Neural progenitor cell (in vitro differentiated cells): ENCODE measurements at places on chromosomes 6 and 20.

DNA sequence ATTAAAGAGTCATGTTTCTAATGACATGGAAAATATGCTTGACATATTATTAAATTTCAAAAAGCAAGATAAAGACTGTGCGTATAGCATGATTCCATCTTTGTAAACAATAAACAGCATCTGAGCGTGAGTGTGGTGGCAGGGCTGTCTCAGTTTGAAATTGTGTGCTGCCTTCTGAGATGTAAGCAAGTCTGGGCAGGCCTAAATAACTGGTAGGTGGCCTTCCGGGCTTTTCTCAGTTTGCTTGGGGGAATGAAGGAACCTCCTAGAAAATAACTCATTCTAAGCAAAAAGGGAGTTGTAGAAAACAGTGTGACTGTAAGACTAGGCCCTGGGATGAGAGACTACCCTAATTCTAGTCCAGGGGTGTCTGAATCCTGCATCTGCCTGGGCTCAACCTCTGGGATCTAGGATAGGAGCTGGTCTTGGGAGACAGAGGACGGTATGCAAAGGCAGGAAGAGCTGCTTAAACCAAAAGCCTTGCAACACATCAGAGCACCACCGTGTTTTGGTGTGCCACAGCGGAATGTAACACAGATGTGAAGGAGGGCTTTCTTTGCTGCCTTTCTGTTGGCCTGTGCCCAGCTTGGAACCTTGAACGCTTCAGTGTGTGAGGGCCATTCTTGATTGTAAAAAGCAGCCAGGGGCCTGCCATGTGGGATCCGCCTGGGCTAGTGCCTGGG lies 63.5 kb upstream of the L3MBTL3 start:
- no peak for DNase-seq

GRCh38 chr6:116376149-116376548 lies 5.4 kb downstream of the DSE start:
- peak; percentile 37 for DNase-seq

GRCh38 chr20:5834436-5835005 lies 84.3 kb downstream of the SHLD1 start:
- no peak for DNase-seq

- no peak for DNase-seq
These were observed 7.9 kb upstream of the ZSCAN12 start for GRCh38 chr6:28407401-28407800.

DNA sequence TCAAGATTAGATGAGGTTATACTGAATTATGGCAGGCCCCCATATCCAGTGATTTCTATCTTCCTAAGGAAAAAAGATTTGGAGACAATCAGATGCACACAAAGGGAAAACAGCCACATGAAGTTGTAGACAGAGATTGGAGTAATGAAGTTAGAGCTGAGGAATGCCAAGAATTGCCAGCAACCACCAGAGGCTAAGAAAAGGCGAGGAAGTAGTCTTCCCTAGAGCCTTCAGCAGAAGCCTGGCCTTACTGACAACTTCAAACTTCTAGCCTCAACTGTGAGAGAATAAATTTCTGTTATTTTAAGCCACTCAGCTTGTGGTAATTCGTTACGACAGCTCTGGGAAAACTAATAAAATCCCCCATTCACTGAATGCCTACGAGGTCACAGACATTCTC lies 473.9 kb downstream of the COL12A1 start:
- no peak for DNase-seq

DNA sequence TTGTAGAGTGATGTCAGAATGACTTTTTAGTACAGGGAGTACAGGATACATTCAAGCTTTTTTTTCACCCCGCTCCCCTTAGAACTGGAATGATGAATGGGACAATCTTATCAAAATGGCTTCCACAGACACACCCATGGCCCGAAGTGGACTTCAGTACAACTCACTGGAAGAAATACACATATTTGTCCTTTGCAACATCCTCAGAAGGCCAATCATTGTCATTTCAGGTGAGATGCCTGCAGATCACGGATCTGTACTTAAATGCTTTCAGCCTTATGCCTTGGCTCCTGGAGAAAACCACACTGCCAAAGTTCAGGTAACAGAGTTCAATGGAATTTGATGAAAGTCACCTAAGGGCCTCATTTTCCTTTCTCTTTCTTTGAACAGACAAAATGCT lies 8.5 kb downstream of the TNFAIP3 start:
- no peak for DNase-seq

GRCh38 chr20:20677186-20677585 lies 35.3 kb downstream of the RALGAPA2 start:
- DNase-seq, result no peak

DNA sequence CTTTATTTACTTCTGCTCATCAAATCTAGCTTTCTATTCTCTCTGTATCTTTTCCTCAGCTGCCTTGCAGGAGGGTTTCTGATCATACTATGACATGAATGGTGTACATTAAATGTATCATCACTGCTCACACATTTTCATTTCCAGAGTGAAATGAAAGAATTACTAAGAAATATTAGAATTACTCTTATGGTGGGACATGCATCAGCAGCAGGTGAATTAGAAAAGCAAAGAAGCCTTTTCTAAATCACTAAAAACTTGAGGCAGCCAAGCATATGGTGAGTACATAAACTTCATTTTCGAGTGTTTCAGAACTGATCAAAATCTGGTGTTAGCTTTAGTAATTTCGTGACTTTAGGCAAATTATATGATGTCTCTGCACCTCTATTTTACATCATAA lies 23.6 kb downstream of the IL17A start:
- DNase-seq, result no peak

- no peak for DNase-seq
These were observed 504 bp downstream of the SNTA1 start for GRCh38 chr20:33443006-33443511.
